Activated naive CD4-positive, alpha-beta T cell treated with Interleukin-2 at 50 U/mL for 16 hours (primary cell): ENCODE measurements at places on chromosomes 11 and 22.

GRCh38 chr11:10387206-10388083, 67.6 kb upstream of the AMPD3 start:
- no peak for DNase-seq

GRCh38 chr11:62646825-62647608, 604 bp upstream of the GANAB start:
- no peak for DNase-seq

GRCh38 chr11:116852261-116853031, 15.0 kb upstream of the APOA1 start:
- no peak for DNase-seq

DNA sequence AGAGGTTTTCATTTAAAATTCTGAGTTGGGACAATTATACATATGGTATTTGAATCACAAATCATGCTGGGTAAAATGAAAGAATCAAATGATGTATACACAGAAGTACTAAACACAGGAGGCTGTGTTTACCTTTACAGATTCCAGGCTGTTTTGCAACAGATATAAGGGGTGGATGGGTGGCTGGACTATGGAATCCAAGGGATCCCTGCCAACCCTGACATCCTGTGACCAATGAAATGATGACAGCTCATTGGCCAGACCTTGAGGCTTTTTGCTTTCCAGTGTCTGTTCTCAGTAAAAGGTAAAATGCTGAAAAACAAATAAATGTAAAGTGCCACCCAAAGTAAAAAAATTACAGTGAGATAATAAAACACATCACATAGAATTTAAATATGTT, 3.3 kb upstream of the DDI1 start:
- no peak for DNase-seq

DNA sequence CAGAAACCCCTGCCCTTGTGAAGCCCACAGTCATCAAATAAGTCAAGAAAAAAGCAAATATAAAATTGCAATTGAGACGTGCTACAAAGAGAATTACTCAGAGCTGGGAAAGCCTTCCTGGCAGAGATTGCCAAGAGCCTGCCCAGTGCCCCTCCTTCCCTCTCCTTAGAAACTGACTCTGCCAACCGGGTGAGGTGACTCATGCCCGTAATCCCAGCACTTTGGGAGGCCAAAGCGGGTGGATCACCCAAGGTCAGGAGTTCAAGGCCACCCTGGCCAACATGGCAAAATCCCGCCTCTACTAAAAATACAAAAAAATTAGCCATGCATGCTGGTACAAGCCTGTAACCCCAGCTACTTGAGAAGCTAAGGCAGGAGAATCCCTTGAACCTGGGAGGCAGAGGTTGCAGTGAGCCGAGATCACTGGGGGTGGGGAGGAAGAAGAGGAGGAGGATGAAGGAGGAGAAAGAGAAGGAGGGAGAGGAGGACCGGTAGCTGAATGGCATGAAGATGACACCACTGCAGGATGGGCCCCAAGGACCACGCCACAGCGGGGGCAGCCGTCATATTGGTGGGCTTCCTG, 76.1 kb upstream of the RTL6 start:
- no peak for DNase-seq

- peak; percentile 47 for DNase-seq
These were observed 2.2 kb upstream of the SIGIRR start for GRCh38 chr11:416757-417621.

- DNase-seq: peak; percentile 34
These were observed 93.9 kb downstream of the TECTA start for GRCh38 chr11:121194731-121195596.

GRCh38 chr22:49622241-49623105, 205.2 kb downstream of the BRD1 start:
- DNase-seq: no peak

GRCh38 chr11:3130269-3131071, 34.6 kb downstream of the OSBPL5 start:
- no peak for DNase-seq

DNA sequence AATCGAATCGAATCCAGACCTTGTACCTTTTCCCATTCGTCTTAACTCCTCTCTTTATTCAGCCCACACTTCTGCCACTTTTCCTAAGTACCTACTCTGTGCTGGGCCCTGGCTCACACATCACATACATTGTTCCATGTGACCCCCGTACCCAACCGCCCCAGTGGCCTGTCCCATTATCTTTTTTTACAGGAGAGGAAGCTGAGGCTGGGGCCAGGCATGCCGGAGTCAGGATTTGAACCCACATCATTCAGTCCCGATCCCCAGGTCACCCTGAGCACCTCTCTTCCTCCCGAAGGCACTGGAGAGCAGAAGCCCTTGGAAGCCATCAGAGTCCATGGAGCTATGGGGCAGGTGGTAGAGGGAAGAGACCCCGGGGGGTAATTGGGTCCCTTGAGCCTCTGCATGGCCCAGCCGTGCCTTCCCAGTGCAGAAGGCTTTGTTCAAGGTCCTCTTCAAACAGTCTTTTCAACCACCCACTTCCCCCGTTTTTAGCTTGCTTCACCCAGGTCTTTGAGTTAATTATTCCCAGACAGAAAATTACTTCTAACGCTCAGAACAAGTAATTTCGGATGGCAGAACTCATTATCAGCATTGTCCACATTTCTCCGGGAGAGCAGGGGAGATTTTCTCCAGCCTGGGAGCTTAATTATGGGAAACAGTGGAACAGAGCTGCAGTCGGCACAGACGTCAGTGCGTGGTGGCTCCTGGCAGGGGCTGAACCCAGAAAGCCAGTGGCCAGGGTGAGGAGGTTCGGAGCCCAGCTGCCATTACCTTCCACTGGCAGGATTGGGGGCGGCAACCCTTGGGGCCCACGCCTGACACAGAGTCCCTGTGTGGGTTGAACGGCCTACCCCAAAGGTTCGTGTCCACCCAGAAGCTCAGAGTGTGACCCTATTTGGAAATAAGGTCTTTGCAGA, 82.4 kb upstream of the RTL6 start:
- no peak for DNase-seq

DNA sequence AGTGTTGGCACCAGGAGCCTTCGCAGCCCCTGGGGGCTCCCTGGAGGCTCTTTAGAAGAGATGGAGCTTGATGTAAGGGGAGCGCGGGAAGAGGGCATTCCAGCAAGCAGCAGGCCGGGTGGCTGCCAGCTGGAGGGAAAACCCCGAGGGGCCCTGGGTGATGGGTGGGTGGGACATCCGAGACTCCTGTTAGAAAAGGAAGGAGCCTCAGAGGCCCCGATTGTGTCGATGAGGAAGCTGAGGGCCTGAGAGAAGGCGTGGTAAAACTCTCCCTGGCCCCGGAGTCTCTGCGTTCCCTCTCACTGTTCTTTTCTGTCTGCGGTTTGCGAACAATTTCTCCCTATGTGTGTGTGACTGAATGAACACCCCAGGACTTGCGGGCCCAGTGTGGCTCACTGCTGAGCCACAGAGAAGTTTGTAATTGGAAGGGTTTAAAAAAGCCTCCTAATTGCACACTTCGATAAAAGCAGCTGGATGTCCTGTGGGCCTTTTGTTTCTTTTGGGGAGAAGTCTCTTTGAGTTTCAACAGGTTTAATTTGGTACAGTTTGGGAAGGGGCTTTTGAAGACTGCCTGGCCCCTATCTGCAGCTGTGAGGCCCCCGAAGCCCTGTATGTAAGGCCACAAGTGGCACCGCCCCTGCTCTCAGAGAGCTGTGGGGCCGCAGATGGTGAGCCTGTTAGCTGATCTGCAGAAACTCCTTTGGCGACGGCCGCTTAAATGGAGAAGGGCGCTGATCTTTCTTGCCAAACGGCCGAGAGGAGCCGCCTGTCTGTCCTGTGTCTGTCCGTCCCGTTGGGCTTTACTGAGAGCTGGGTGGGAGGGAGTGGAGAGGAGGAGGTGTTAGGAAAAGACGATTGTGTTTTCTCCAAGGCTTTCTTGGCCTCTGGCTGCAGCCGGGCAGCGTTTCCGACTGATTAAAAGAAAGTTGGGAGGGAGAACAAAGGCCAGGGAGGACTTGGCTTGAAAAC, 2.0 kb downstream of the FBLN1 start:
- no peak for DNase-seq

- DNase-seq: peak; percentile 15
These were observed at the start of gene TSKU for GRCh38 chr11:76783294-76783895. TSKU (plus strand) TSS chr11:76783356; CDS start chr11:76795617, 12,261 bp downstream.

DNA sequence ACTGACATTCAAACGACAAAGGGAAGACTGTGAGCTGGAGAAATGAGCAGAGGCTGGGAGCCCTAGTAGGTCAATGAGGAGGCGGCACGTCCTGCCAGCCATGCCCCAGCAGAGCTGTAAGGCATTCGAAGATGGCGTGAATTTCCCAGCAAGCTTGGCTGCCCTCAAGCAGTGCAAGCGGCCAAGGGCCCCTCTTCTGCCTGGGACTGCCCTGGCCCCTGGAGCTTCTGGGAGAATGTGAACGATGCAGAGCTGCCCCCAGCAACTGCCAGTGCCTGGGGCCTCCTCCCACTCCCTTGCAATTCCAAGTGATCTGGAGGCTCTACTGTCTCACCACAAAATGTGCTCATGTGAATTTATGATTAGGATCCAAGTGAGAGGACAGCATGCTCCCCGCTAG, 4.3 kb downstream of the PPM1F start:
- DNase-seq: no peak

GRCh38 chr11:44348114-44348513, 38.2 kb upstream of the ALX4 start:
- DNase-seq: no peak

- DNase-seq: no peak
These were observed 756 bp downstream of the CLNS1A start for GRCh38 chr11:77636731-77637344.

GRCh38 chr11:10982704-10983510, 125.1 kb upstream of the ZBED5 start:
- DNase-seq: no peak

GRCh38 chr22:35664955-35665587, 16.8 kb downstream of the APOL6 start:
- DNase-seq: no peak

GRCh38 chr11:69552951-69553350, 71.5 kb downstream of the LINC01488 start:
- no peak for DNase-seq

DNA sequence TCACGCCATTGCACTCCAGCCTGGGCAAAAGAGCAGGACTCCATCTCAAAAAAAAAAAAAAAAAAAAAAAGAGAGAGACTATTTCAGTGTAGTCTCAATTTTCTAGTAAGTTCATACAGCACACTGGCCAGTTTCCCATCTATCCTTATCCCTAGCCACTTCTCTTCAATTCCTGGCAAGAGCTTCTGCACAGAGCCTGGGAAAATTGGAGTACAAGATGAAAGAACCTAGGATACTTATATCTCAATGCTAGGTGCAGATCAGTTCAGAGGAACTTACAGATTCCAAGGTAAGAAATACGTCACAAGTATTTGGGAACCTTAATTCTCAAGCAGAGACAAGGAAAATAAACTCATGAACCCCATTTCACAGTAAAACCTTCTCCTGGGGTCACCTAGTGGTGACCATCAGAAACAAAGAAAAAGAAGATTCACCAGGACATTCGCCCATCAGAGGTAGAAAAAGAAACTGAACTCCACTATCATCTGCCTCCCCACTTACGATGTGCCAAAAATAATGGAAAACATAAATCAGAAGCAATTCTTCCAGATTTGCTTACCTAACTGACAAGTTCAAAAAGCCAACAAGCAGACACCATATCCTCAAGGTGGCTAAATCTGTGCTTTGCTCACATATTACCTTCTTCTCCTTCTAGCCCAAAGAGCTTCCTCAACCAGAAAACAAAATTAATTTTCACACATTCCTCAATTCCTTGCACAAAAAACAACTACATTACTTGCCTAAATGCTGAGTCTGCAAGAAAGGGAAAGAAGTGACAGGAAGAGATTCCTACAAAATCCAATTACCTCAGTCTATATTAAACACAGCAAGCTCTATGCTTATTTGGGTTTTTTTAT, 4.9 kb downstream of the DENND5A start:
- no peak for DNase-seq

DNA sequence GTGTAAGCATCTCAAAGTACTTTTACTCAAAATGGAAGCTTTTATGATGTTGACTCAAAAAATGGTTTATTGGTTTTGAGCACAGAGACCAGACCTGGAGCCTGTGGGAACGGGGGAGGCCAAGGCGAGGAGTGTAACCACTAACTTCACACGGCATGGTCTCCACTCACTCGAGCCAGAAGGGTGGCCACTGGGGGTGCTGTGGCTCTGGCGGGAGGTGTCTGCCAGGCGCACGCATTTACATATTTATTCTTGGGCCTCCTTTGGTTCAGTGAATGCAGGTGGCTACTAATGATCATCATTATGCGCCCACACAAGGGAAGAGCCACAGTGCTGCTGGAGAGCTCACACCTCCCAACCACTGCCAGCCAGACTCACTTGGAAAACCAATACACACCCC, 64.6 kb downstream of the FLRT1 start:
- no peak for DNase-seq

DNA sequence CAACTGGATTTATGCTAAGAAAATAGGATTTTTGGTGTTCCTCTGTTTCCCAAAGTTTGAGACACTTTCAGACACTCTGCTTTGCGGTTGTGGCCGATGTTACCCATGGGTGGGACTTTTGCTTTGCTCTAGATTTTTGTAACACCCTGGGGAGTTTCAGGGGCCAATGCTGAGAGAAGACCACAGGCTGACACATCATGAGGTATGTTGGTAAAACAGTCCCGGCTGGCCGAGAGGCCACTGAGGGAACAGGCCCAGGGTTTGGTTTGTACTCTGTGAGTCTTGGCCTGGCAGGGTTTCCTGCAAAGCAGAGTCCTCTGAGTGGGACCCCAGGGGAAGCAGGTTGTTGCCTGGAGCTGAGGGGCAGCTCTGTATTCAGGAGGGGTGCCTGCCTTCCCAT, 78.5 kb upstream of the PITPNB start:
- DNase-seq: no peak

DNA sequence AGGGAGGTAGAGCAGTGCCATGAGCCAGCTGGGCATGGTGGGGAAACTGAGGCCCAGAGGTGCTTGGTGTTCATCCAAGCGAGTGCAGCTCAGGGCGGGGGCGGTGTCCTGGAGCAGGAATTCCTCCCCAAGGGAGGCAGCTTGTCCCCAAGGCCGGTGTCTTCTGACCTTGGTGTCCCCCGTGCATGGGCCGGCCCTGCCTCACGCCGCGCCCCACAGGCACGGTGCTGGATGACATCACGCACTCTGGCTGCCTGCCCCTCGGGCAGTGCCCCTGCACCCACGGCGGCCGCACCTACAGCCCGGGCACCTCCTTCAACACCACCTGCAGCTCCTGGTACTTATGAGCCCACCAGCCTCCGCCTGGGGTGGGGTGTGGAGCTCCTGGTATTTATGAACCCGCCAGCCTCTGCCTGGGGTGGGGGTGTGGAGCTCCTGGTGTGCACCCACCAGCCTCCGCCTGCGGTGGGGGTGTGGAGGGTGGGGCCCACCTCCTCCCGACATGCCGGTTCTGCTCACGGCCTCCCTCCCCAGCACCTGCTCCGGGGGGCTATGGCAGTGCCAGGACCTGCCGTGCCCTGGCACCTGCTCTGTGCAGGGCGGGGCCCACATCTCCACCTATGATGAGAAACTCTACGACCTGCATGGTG, 6.7 kb downstream of the MUC5B start:
- DNase-seq: no peak

- DNase-seq: no peak
These were observed 152.5 kb upstream of the POU2AF2 start for GRCh38 chr11:111093061-111093460.

- DNase-seq: no peak
These were observed 4.5 kb downstream of the PARVA start for GRCh38 chr11:12381875-12382274.
